Transverse colon (tissue), 4 donors: ENCODE measurements at places on chromosomes 3 and 15. TPM values are rescaled to one million over a fixed set of nuclear protein-coding genes. Genes with fewer than 3 reads are reported as not detected.

- DNase-seq, result no peak
Measured at GRCh38 chr3:106299300-106300098, 430.7 kb upstream of the CBLB start.

- DNase-seq, result no peak
Measured at GRCh38 chr3:157360044-157360443, 76.6 kb upstream of the PTX3 start.

DNA sequence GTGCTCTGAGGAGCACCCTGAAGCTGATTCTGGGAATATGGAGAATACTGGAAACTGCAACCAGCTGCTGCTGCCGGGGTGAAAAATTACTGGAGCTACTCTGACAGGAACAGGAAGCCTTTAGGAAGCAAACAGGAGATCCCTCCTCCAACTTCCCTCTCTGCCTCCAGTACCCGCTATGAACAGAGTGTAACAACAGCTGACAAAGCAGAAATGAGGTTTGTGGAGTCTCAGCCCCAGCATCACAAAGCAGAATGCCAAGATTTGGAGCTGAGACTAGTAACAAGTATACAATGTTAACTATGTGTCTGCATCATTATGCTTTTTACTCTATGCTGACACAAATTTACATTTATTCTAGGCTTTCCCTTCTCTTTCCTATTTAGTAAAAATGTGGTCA lies 22.7 kb upstream of the PIAS1 start:
- DNase-seq, result no peak

- DNase-seq, result no peak
Measured at GRCh38 chr3:180802837-180803236, 109.6 kb upstream of the FXR1 start.

GRCh38 chr3:15809313-15809712 lies 11.5 kb upstream of the ANKRD28 start:
- DNase-seq, result no peak

DNA sequence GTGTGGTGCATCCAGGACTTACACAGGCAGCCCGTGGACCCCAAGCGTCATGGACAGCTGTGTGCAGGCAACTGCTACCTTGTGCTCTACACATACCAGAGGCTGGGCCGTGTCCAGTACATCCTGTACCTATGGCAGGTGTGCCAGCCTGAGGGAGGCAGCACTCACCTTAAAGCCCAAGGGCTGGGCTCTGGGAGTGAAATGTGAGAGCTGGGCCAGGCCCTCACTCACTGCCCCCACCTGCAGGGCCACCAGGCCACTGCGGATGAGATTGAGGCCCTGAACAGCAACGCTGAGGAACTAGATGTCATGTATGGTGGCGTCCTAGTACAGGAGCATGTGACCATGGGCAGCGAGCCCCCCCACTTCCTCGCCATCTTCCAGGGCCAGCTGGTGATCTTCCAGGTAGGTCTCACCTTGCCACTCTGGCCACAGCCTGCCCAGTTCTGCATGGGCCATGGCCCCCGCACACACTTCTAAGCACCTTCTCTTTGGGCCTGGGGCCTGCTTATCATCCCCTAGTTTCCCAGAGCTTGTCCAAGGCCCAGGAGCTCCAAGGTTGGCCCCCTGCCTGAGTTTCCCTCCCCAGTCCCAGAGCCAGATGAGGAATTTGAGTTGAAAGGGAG lies 11.0 kb downstream of the VILL start:
- DNase-seq, result peak; percentile 11

DNA sequence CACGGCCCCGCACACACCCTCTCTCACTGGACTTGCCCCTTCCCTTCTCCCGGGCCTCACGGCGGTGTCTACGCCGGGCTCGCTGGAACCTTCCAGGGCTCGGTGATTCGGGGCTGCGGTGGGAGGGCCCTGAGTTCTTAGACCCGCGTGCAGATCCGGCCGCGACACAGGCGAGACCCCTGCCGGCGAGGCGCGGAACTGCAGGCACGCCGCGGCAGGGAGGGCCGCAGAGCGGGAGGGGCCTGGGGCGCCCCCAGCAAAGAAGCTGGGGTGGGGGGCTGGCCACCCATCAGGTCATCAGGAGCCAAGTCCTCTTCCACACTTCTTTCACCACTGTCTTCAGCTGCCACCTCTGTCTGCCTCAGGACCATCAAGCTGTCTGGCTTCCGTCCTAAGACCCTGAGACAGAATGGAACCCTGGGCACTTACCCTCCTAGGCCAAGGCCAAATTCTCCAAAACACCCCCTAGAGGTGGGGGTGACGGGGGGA lies 164.5 kb downstream of the XXYLT1 start:
- DNase-seq, result peak; percentile 65

- no peak for DNase-seq
Measured at GRCh38 chr3:23776352-23776891, 29.3 kb upstream of the UBE2E1 start.

DNA sequence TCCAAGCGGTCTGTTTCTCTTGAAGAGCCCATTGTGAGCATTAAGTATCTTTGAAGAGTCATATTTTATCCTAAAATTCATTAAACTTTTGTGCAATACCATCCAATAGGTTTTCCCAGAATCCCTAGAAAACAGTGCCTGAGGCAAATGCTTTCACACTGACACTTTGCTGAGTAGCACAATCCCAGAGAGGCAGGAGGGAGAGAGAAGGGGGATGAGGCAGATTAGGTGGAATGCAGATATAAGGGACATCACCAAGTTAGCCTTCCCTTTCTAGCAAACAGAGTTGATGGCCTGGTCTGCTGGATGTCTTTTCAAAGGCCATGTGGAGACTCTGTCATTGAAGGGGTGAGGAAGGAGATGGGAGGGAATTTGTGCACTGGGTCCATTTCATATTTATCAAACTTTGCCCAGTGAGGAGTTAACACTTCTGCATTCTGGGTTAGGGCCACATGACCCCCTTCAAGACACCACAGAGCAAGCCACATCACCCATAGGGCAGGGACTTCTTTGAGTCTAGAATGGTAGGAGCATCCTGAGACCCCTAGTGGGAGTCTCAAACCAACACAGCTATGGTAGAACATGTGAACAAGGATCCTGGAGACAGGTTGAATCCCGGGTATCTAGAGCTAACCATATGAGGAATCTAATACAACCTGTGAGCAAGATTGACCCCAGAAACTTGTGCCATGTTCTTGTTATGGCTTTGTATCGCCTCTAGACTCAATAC lies 32.0 kb upstream of the SEMA6D start:
- DNase-seq, result no peak

DNA sequence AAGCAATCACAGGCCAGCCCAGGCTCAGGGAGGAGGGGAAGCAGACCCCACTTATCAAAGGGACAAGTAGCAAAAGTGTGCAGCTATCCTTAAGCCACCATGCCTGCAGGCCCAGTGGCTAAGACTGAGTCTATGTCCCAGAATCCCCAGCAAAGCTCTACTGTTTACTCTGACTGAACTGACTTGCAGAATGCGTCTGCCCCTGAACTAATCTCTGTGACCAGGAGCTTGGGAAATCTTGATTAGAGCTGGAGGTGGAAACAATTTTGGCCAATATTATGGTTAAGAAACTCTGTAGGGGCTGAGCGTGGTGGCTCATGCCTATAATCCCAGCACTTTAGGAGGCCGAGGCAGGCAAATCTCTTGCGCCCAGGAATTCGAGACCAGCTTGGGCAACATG lies 22.6 kb downstream of the DPH3 start:
- no peak for DNase-seq

- DNase-seq, result no peak
Measured at GRCh38 chr3:140421884-140422283, 256.0 kb upstream of the TRIM42 start.

KNL1 gene
- 4.2 TPM for total RNA-seq

ZMYND10 gene
- total RNA-seq, result not detected

ADCY5 gene
- total RNA-seq, result 13.9 TPM

ADGRG7 gene
- total RNA-seq, result 1.8 TPM

PRRT3 gene
- 1.8 TPM for total RNA-seq

SLC6A1 gene
- not detected for total RNA-seq

EFCC1 gene
- 0.75 TPM for total RNA-seq

RAB6B gene
- 4.8 TPM for total RNA-seq
